ENCODE measurements at places on chromosomes 11 and 22.
A peak's percentile ranks its signal among the peaks of the same experiment; 100 is the strongest.

GRCh38 chr11:81725701-81726100 is 1008.0 kb downstream of the FAM181B start:
- no peak for DNase-seq

- no peak for DNase-seq
These were observed 61.3 kb upstream of the PPP6R3 start for GRCh38 chr11:68398995-68399851.

GRCh38 chr11:83574519-83574918 is 288.4 kb upstream of the CCDC90B start:
- no peak for DNase-seq

- DNase-seq: peak; percentile 33
These were observed 76.3 kb downstream of the MORC2 start for GRCh38 chr22:30892286-30892685.

DNA sequence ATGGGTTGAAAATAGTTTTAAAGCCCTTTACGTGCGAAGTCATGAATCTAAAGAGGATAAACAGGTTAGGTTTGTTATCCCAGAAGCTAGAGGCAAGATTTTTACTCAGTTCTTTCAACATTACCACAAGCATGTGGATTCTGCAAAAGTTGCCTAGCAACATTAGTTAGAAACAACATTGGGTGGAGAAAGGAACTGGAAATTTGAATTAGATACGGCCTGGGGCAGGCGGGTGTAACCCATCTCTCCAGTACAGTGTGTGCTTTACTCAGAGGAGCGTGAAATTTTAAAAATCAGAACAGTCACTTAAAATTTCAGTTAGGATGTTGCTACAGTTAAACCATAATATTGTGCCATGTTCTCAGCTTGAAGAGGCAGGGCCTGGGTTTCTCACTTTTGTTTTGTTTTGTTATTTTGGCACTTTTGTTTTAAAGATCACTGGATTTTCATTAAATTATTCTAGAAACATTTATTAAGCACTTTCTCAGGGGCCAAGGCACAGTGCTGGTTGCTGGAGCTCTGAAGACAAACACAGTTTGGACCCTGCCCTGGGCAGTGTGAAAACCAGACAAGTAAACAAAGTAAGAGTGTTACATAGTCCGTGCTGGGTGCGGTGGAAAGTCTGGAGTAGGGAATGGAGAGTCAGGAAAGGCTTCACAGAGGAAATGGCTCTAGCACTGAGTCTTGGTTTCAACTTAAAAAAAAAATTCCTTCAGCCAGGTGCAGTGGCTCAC is 4.4 kb upstream of the WEE1 start:
- DNase-seq: no peak

DNA sequence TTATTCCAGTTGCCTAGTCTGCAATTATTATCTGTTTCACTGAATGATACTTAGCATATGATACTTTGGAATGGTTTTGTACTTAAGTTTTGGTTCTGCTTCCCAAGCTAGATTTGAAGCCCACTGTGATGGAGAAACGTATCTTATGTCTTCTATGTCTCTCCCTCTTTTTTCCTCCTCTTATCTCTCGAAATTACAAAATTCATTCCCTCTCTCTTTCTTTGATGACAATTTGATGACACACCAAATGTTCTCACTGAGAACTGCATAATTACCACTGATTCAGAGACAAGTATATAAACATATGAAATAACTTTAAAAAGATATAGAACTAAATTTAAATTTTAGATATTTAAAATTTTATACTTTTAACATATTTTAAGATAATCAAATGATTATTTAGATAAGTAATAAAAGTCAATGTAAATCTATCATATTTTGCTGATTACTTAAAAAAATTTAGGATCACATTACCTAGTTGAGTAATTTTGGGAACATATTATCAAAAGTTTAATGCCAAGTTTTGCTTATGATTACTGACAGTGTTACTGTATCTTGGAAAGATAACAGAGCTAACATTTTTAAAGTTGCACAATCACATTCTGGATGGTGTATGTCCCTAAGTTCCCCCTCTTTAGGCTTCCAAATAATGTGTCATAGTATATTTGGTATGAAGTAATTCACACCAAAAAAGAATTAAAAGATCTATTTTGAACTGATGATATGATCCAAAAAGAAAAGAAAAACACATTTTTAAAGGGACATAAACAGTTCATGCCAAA is 255.3 kb downstream of the SBF2 start:
- DNase-seq: no peak

- DNase-seq: peak; percentile 33
These were observed 103.3 kb upstream of the B3GAT1 start for GRCh38 chr11:134515081-134515960.

DNA sequence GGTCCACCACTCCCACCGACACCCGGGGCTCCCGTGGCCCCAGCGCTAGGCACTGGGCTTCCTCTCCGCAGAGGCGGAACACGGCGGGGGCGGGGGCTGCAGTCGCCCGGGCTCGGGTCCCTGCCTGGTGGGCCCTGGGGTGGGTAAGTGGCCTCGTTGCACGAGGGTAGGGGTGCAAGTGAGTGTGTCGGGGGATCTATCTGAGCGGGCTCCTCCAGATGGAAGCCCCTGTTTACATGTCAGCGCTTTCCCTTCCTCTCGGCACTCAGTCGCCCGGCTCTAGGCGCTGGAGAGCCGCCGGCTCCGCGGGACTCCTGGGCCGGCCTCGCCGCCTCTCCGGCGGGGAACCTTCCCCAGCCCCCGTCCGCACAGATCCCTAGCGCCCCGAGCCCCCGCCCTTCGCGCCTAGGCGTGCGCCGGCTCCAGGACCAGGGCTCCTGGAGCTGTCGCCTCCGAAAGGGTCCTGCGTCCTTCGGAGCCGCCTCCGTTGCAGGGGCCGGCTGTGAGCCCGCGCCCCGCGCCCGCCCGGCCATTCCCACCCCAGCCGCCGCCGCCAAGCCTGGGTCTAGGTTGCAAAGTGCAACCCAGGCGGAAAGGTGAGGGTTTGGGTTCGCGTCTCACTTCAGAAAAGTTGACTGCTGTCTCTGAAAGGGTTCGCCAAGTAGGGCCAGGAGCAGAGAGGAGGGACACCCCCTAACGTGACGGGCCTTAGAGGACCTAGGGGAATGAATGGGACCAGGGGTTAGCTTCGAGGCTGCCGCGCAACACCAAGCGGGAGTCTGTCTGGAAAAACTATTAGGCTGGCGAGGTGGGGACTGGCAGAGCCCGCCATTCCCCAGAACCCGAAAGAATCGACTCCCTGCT is 978 bp downstream of the FLI1 start:
- peak; percentile 75 for DNase-seq

GRCh38 chr11:44470854-44471253 is 94.6 kb upstream of the CD82 start:
- no peak for DNase-seq

GRCh38 chr11:12356944-12357655 is 20.3 kb upstream of the PARVA start:
- no peak for DNase-seq

DNA sequence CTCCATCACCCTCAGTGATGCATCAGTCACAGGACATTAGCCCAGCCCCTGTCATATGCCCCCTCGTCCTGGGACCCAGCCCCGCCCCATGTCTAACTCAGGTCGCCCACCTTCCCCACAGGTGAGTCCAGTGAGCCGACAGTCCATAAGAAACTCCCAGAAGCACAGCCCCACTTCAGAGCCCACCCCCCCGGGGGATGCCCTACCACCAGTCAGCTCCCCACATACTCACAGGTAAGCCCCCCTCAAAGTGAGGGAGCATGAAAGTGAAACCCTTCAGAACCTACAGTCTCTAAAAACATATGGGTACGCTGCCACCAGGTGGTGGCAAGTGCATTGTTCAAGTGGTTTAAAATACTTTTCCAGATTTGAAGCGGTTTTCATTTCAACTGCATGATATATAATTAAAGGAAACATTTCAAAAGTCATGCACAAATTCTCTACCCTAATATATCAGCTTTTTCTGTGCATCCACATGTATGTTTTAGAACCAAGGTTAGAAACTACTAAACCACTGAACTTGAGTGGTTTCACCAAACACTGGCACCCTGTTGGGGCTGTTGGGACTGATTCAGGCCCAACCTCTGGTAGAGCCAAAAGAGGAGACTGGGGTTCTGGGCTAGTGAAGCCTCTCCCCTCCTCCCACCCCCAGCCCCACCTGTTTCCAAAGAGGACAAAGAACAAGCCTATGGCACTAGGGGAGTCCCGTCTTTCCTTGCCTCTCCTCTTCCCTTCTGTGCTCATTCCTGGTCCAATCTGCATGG is 17.3 kb downstream of the EPS8L2 start:
- no peak for DNase-seq

DNA sequence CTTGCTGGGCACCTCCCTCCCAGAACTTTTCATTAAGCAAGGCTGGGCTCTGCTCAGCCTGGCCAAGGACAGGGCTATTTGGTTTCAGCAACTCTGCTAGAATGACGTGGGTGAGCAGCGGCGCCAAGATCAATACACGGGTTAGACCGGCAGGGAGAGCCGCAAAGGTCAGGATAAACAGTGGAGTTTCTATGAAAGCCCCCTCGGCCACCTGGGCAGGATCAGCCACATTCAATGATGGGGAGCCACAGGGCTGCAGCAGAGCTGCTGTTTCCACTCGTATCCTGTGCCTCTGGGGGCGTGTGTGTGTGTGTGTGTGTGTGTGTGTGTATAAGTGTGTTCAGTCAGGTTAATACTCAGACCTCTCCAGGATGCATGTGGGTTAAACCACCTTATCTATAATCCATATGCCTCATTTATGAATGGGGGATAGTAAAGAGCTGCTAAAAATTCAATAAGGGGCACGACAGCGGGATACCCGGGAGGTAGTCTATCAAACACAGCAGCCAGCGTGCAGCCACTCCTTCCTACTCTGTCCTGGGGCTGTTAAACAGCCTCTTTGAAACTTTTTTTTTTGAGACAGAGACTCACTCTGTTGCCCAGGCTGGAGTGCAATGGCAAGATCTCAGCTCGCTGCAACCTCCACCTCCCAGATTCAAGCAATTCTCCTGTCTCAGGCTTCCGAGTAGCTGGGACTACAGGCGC is 34.8 kb downstream of the MYH9 start:
- peak; percentile 90 for DNase-seq

GRCh38 chr11:113104691-113105251 is 143.6 kb downstream of the NCAM1 start:
- no peak for DNase-seq

GRCh38 chr11:46298699-46299433 is 21.4 kb downstream of the CREB3L1 start:
- DNase-seq: no peak

GRCh38 chr11:117950301-117950700 is 21.1 kb upstream of the TMPRSS13 start:
- DNase-seq: no peak

GRCh38 chr11:17388609-17389210 is at the start of gene KCNJ11:
Gene KCNJ11 (minus strand): TSS chr11:17388659. CDS start chr11:17388091, 568 bp downstream.
- DNase-seq: no peak

- DNase-seq: no peak
These were observed 37.1 kb upstream of the NFRKB start for GRCh38 chr11:129932381-129933067.

GRCh38 chr11:130442737-130443136 is 5.7 kb upstream of the ADAMTS15 start:
- DNase-seq: no peak

- no peak for DNase-seq
These were observed 183.2 kb upstream of the PITPNB start for GRCh38 chr22:28102151-28102812.

DNA sequence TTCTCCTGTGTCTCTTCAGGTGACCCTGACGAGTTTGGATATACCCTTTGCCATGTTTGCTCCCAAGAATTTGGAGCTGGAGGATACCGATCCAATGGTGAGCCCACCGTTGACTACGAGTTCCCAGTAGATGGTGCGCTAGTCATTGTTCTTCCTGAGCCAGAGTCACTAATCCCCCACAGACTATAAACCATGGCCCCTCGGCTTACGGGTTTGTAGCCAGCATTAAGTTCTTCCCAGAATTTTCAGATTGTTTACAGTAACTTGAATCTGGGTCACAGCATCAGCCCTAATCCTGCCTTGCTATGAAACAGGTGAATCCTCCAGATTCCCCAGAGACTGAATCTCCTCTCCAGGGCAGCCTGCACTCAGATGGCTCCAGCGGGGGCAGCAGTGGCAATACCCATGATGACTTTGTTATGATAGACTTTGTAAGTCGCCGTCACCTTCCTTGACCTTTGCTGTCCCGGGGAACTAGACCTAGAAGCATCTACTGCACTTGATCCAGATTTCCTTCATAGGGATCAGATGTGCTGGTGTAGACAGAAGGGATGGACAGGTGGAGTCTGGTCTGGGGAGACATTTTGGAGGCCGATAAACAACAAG is 31.8 kb downstream of the ARHGAP1 start:
- no peak for DNase-seq

DNA sequence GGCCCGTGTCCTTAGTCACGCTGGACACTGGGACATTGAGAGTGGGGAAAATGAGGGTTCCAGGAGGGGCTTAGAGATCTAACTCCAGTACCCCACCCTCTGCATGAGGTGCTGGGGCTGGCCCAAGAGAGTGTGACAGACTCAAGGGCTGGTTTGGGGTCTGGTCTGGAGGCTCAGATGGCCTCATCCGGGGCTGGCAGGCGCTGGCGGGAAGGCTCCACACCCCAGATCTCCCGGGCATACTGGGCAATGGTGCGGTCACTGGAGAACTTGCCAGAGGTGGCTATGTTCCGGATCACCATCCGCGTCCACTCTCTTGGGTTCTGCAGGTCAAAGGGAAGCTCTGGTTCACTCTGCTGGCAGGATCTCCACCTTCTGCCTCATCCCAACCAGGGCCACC is 2.5 kb upstream of the RASGRP2 start:
- DNase-seq: no peak

- DNase-seq: no peak
These were observed 4.1 kb downstream of the MIOX start for GRCh38 chr22:50490531-50491308.

GRCh38 chr11:110527146-110527545 is 97.4 kb downstream of the FDX1 start:
- DNase-seq: no peak

DNA sequence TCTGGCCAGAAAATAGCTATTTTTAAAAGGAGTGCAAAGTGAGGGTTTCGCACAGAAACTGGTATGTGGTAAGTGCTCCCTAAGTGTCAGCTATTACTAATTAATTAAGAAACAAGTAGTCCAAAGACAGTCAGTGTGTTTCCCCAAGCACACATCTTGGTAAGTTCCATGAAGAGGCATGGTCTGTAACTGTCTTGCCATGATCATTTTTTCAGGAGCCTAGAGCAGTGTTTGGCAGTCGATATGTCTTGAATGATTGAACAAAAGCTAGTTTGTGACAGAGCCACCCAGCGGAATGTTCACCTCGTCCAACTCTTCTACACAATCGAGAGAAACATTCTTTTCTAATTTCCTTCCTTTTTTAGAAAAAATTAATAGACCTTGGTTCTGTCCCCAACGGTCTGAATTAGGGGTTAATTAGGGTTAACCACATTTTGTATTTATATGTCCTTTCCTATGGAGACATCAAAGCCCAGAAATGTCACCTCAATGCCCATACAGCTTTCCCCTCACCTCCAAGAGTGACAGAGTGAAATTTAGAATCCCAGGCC is 57.6 kb upstream of the FTH1 start:
- no peak for DNase-seq

DNA sequence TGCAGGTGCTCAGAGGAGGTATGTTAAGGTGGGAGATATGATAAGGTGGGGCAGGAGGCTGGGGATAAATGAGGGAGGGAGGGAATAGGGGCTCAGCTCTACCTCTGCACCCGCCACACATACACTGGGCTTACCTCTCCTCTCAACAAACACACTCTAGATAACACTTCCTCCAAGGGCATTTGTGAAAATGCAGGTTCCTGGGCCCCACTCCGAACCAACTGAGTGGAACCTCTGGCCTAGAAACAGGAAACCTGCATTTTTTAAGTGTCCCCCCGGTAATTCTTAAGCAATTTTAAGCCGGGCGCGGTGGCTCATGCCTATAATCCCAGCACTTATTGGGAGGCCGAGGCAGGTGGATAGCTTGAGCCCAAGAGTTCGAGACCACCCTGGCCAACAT is 46.5 kb upstream of the CD5 start:
- peak; percentile 17 for DNase-seq
